Left colon (tissue), 2 donors: ENCODE measurements at places on chromosomes 3 and 15. TPM values are rescaled to one million over a fixed set of nuclear protein-coding genes. Genes with fewer than 3 reads are reported as not detected.

Gene TRPM1
- not detected for total RNA-seq

Gene NXPE3
- 5.4 TPM for total RNA-seq

Gene MEGF11
- not detected for total RNA-seq

Gene RHCG
- not detected for total RNA-seq

Gene DLL4
- total RNA-seq = 14.0 TPM

Gene LIPH
- total RNA-seq = 122 TPM
